ENCODE measurements at places on chromosomes 7 and 10.

DNA sequence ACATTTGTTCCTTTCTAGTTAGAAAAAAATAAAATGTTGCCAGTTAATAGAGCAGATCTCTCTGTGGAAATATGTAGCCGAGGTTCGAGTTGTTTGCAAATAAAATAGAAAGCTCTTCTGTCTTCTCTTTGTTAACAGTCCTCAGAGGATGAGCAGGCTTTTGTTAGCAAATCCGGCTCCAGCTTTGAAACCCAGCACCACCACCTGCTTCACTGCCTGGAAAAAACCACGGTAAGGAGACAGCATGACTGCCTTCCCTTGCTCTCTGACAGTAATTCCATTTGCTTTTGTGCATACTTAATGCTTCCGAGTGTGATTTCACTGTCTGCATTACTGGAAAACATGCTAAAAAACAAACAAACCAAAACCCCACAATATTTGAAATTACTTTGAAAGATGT, 115.6 kb downstream of the TSPAN12 start:
- no peak for DNase-seq

DNA sequence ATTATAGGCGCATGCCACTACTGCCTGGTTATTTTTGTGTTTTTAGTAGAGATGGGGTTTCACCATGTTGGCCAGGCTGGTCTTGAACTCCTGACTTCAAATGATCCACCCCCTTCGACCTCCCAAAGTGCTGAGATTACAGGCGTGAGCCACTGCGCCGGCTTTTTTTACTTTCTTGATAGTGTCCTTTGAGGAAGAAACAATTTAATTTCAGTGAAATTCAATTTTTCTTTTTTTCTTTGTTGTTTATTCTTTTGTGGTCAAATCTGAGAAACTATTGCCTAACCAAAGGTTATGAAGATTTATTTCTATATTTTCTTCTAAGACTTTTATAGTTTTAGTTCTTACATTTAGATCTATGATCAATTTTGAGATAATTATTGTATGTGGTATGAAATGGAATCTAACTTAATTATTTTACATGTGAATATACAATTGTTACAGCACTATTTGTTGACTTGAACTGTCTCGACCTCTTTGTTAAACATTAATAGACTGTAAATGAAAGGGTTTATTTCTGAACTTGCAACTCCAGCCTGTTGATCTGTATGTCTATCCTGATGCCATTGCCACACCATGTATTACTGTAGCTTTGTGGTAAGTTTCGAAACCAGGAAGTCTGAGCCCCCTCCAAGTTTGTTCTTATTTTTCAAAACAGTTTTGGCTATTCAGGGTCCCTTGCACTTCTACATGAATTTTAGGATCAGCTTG, 19.8 kb upstream of the RASSF4 start:
- peak; percentile 14 for DNase-seq

- DNase-seq, result no peak
These were observed 22.4 kb upstream of the FGL2 start for GRCh38 chr7:77222065-77222464.

- DNase-seq, result no peak
These were observed 70.5 kb upstream of the ABI1 start for GRCh38 chr10:26931223-26931622.

GRCh38 chr10:98446661-98447221, at the start of gene HPS1:
TSS of gene HPS1 (minus strand) at chr10:98446935. CDS start at chr10:98443240, 3,695 bp downstream.
- peak; percentile 77 for DNase-seq

GRCh38 chr10:11608159-11609013, 3.1 kb downstream of the USP6NL start:
- DNase-seq, result no peak

DNA sequence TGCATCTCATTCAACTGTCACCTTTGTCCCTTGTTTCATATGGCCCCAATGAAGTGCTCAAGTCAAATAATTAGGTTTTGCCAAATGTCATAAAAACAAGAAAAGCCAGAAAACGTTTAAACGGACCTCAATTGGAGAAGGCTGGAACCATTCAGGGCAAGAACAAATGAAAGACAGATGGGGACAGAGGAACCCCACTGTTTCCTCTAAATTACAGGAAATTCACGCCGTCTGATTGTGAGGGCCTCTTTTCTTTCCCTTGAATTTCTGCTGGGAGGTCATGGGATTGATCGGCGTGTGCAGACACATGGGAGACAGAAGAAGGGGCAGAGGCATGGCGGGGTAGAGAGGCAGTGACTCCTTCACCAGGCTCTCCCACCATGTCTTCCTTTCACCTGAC, 656.4 kb downstream of the KCNMA1 start:
- no peak for DNase-seq
